Tongue (tissue), 3 donors: ENCODE measurements at places on chromosomes 3 and 15. TPM values are rescaled to one million over a fixed set of nuclear protein-coding genes. Genes with fewer than 3 reads are reported as not detected.

DNA sequence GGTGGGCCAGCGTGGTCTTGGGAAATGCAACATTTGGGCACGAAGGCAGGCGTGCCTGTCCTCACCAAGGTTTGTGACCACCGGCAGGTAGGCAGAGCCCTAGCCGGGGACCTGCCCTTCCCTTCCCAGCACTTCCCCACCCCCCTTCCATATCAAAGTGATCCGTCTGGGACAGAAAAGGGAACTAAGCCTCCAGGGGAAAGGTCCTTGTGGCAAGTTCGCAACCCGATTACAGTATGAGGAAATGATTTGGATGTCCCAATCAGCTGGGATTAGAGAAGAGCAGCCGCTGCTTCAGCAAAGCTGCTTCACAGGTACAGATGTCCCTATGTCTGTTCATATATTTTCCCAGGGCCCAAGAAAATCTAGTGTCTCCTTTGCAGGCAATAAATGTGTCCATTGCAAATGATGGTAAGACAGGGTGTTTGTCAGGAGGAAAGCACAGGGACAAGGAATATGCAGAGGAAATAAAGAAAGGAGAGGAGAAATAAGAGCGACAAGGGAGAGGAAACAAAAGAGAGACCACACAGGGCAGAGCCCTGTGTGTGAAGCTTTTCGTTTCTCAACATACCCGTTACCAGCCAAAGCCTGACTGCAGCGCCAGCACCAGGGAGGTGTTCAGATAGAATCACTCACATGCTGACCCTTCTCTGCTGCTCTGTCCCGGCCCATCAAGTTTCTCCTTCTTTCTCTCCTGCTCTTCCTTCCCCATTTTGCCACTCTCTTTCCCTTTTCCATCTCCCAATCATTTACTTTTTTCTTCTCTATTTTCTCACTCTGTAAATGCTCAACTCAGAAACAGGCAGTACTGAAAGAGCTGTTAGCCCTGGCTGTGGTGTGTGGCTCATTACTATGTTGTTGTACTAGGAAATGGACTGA lies 17.4 kb upstream of the SECISBP2L start:
- DNase-seq, result no peak

DNA sequence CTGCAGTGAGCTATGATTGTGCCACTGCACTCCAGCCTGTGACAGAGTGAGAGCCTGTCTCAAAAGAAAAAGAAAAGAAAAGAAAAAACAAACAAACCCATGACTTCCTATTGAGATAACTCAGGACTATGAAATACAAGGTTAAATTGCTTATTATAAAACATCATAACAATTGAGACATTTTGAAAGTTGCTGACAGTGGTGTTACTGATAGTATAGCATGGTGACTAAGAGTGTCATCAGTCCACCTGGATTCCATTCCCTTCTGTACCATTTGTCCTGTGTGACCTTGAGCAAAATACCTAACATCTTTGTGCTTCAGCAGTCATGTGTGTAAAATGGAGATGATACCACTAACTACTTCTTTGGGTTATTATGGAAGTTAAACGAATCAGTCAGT lies 49.1 kb downstream of the ARHGEF26 start:
- DNase-seq, result no peak

DNA sequence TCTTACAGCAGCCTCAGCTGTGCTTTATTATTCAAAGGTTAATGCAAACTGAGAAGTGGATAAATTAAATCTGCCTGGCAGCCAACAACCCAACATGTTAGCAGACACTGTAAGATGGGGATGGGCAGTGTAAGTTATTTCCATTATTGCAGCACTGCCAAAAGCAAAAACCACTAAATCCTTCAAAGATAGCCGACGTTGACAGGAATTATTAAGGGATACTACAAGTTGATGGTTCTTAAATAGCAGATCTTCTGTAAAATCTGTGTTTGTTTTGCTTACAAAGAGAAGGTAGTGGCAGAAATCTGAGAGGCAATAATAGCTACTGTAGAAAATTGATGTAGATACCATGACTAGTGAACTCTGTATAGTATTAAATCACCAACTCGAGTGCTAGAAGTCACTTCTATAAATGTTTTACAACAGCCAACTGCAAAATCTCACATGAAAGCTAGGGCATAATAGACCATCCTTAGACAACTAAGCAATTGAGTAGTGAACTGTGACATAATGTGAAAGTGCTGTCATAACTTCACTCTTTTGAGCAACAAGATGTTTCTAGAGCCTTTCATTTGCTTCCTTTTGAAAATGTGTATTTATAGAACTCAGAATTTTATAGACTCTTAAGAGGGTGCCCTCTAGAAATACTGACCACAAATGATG lies 278.6 kb downstream of the UBE2E2 start:
- DNase-seq, result peak; percentile 77

OR5K4 gene
- total RNA-seq, result not detected

SI gene
- not detected for total RNA-seq

DUOXA2 gene
- 1.2 TPM for total RNA-seq
